ENCODE measurements at places on chromosomes 2 and 18. TPM values are rescaled to one million over a fixed set of nuclear protein-coding genes. Genes with fewer than 3 reads are reported as not detected.

DNA sequence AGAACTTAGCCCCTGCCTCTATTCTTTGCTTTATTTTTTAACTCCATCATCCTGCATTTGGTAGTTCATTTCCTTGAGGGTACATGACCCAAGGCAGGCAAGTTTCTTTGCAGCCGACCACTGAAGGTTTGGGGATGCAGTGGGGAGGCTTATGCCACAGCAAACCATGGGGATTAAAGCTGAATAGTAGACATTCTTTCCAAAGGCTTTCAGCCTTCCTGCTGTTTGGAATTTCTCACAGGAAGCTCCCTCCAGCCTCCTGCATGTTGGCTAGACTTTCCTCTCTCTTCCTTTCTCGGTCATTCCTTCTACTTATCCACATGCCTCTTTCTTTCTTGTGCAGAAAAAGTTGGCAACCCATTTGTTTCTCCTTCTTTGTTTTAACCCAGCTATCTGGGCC, 77.3 kb downstream of the SOCS6 start:
- DNase-seq: no peak

- DNase-seq: no peak
These were observed 9.6 kb upstream of the DYNC2LI1 start for GRCh38 chr2:43764086-43764705.

- no peak for DNase-seq
These were observed 141.0 kb downstream of the RPIA start for GRCh38 chr2:88832311-88832991.

DNA sequence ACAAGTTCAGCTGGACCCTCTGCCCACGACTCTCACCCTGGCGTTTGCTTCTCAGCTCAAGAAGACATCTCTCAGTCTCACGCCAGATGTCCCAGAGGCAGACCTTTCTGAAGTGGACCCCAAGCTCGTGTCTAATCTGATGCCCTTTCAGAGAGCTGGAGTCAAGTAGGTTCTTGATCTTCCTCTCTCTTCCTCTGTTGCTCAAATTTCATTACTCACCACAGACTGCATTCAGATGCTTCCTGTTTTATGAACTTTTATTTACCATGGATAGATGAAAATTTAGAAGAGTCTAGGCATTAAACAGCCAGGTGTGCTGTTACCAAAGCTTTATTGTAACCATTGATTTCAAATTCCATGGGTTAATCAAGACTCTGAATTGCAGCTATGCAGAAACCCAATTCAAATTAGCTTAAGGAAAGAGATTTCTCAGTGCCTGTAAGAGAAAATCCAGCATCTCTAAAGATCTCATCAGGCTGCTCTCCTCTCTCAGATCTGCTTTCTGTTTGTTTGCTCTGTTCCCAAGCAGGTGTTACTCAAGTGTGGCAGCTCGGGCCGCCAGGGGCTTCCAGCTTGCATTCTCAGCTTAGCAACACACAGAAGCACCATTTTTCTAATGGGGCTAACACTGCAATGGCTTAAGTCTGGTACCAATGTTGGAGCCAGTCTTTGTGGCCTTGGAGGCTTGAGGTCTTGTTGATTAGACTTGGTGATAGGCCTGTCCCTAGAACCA, 16.5 kb downstream of the SMARCAL1 start:
- DNase-seq: no peak

GRCh38 chr2:51027442-51027841, 4.5 kb downstream of the NRXN1 start:
- no peak for DNase-seq

DNA sequence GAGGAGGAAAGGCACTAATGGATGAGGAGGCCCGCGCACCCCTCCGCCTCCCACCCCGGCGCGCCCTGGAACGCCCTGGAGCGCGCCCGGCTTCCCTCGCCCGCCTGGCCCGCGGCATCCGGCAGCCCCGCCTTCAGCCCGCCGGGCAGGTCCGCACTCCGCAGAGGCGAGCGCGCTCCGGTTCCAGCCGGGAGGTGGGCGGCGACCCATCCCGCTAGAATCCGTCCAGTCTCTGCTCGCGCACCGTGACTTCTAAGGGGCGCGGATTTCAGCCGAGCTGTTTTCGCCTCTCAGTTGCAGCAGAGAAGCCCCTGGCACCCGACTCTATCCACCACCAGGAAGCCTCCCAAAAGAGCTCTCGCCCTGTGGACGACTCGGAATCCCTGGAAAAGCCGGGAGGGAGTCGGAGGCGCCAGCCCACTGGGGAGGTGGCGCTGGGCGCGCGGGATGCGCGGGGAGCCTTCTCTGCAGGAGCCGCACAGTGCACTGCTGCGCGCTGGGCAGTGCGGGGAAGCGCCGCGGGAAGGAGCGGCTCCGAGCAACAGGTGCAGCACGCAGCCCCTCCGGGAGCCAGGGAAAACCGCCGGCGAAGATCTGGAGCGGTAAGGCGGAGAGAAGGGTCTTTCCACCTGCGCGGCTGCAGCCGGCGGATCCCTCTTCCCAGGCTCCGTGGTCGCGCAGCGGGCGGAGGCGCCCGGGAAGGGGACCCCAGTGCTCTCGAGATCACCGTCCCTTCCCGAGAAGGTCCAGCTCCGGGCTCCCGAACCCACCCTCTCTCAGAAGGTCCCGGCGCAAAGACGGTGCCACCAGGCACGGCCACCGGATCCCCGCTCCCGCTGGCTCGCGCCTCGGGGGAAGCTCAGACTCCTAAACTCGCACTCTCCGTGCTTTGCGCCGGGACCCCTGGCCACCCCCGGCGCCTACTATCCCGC, at the start of gene GALR1:
Gene GALR1, plus strand, starts transcription at position 280 of the 932 bp plus-strand sequence. CDS start 701 bp downstream, outside the sequence.
- no peak for DNase-seq

MC4R gene
- not detected for total RNA-seq

ANKRD44 gene
- total RNA-seq: 238 TPM

DNA sequence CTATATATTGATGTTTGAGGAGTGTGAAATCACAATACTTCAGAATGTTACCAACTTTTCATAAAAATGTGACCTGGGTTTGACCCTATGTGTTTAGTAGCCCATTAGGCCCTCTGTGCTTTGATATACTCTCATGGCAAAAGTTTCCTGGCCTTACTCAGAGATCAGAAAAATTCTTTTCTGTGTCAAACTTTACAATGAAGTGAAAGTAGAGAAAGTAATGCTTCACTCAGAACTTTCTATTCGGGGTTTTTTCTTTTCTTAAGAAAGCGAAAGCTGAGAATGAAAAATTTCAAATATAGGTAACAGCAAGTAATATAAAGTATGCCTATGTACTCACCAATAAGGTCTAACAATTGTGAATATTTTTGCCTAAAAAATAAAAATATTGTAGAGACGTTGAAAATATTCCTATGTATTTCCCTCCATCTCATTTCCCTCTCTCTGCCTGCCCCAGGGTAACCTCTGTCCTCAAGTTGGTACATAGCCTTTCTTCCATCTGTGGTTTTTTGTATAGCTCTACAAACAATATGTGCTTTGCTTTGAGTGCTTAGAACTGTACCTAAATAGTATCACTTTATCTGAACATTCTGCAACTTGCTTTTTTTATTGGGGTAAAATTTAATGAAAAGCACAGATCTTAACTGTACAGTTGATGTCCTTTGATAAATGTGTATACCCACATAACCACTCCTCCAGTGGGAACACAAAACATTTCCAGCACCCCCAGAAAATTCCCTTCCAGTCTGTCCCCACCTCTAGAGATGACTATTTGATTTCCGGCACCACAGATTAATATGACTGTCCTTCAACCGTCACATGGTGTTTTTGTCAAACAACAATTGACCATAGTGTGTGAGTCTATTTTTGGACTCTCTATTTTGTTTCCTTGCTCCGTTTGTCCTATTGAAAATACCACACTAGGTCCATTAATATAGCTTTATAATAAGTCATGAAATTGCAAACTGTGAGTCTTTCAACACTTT, 10.3 kb upstream of the ACKR3 start:
- DNase-seq: no peak

DNA sequence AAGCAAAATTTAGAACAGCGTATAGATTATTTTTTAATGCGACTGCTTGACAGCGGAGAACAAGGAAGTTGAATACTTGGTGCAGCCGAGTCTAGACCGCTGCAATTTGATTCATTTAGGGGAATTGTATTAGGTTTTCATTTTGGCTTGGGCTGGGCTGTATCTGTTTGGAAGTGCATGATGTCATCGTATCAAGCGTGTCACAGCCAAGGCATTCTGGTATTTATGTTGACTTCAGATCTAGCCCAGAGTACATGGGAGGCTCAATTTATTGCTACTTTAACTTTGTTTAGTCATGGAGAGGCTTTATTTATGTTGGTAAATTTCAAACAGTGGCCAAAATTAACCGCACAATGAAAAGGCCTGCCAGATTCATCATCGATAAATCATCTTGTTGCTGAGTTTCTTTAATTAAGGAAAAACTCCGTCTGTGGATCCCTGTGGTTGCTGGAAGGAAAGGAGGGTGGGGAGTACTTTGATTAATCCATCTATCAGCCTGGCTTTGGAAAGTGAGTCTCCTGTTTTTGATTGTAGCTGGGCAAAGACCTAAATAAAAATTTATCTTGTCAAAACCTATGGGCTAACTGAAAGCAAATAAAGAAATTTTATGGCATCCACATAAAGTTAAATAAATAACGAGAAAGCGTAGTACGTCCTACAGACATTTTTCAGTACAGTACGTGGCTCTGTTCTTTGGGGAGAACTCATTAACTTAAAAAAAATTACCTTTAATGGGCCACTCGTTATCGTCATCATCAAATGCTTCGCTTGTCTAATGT, 230.4 kb upstream of the SPRED2 start:
- no peak for DNase-seq
